Lower leg skin (tissue), 4 donors: ENCODE measurements at places on chromosomes 11 and 22.

- DNase-seq, result no peak
These were observed 49.8 kb downstream of the ARHGAP8 start for GRCh38 chr22:44802071-44802700.

GRCh38 chr11:73466643-73467042 is 90.4 kb downstream of the RELT start:
- DNase-seq, result no peak

DNA sequence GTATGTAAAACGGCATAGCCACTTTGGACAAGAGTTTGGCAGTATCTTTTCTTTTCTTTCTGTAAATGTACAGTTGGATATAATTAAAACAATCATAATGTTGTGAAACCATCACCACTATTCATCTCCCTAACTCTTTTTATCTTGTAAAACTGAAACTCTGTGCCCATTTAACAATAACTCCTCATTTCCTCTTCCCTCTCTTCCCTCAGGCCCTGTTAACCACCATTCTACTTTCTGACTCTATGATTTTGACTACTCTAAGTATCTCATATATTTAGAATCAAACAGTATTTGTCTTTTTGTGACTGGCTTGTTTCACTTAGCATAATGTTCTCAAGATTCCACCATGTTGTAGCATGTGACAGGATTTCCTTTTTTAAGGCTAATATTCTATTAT is 10.2 kb downstream of the SCUBE2 start:
- no peak for DNase-seq

GRCh38 chr11:8091721-8092120 is 10.7 kb downstream of the TUB start:
- DNase-seq, result no peak

DNA sequence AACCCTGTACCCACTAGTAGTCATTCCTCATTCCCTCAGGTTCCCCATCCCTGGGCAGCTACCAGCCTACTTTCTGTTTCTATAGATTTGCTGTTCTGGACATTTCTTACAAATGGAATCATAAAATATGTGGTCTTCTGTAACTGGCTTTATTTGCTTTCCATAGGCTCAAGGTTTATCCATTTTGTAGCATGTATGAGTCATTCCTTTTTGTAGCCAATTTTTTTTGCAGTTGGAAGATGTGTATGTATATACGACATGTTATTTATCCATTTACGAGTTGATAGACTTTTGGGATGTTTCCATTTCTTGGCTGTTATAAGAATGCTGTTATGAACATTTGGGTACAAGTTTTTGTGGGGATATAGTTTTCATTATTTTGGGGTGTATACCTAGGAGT is 130.6 kb downstream of the WNT11 start:
- DNase-seq, result no peak

DNA sequence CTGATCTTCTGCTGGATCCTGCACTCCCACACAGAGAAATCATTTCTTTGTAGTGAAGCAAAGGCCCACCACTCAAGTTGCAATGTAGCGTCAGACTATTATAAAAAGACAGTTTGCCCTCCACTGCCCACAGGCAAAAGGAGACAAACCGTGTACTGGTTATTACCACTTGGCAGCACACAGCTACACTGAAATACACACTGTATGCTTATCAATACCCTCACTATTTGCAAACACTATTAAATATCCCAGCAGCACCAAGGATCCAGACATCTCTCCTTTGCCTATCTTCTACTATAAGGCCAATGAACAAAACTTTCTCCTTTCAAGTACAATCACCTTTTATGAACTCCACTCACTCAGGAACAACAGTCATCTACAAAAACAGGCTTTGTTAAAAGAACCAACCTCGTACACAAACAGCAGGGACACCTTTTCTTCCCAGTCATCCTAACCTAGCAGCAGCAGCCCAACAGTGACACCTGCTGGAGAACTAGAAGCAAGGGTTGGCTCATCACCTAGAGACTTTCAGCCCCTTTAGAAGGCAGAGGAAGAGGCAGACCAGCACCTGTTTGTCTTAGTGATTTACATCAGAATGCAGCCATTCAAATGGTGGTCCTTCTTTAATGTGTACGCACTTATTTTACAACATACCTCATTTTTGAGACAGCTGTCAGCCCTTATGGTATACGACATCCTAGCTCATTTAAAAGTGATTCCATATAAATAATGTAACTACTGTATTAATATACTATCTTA is 56.1 kb downstream of the AMBRA1 start:
- DNase-seq, result peak; percentile 40

DNA sequence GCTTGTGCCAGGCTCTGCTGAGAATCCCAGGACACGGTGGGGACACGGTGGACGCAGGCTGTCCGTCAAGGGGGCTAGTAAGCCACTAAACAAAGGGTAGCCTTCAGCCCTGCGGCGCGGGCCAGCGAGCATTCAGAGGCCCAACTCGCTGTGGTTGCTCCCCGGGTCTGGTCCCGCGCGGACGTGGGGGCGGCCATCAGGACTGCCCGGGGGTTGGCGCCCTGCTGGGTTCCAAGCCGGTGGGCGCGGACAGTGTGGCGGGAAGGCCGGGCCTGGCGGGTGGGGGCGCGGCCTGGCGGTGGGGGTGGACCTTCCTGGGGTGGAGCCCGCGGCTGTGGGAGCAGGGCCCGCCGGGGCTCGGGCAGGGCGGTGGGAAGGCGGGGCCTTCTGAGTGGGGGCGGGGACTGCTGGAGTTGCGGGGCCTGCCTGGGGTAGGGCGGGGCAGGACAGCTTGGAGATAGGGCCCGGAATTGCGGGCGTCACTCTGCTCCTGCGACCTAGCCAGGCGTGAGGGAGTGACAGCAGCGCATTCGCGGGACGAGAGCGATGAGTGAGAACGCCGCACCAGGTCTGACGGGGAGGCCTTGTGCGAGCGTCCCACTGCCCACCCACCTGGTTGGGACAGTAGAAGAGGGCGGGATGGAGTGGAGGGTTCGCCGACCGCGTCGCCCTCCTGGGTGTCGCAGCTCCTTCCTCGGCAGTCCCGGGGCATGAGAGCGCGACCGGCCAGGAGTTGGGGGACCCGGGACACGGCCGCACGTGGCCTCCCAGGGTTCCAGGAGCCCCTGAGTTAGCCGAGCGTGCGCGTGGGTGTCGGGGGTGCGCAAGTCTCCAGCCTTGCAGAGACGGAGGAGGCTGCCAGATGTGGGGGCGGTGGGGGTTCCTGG is at the start of gene SERHL2:
SERHL2 (plus strand) TSS at position 482 of the 887 bp plus-strand sequence; CDS start at position 547, 65 bp downstream.
- DNase-seq, result peak; percentile 98

GRCh38 chr11:44192462-44193100 is 97.1 kb downstream of the EXT2 start:
- DNase-seq, result no peak

- no peak for DNase-seq
These were observed 22.0 kb upstream of the MS4A6A start for GRCh38 chr11:60204922-60205321.

DNA sequence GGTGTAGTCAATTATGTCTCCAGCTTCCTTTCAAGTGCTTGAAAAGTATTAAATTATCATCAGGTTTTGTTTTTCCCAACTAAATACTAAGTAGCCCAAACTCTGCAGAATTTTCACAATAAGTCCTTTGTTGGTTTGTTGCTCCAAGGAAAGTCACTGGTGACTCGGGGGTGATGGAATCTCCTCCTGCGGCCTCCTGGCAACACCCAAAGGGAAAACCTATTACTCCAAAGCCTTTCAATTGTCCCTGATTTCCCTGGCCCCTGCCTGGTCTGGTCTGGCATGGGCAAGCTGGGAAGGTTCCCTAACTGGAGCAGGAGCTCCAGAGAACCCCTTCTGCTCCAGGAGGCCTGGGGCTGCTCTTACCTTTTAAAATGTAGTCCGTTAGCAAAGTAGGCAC is 47.9 kb downstream of the FEZ1 start:
- DNase-seq, result no peak

- DNase-seq, result no peak
These were observed 212.7 kb upstream of the CADM1 start for GRCh38 chr11:115716601-115717529.
